Neuronal stem cell (in vitro differentiated cells): ENCODE measurements at places on chromosomes 2 and 18.

- no peak for DNase-seq
Observed at GRCh38 chr2:28185891-28186290, 206.8 kb upstream of the FOSL2 start.

DNA sequence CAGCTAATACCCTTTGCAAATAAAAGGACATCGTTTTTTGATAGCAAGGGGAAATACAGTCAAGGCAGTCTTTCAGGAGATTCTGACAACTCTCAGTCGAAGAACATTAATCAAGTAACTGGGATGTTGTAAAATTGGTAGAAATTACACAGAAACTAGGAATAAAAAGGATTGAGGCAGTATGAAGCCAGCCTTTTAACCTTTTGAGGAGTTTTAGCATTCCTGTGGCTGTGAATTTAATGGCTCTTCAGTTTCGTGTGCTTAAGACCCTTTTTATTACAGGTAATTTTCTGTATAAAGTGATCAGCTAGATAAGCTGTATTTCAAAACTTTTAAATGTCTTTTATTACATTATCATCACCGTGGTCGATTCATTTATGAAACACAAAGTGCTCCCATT, 91.6 kb downstream of the ASXL3 start:
- no peak for DNase-seq

DNA sequence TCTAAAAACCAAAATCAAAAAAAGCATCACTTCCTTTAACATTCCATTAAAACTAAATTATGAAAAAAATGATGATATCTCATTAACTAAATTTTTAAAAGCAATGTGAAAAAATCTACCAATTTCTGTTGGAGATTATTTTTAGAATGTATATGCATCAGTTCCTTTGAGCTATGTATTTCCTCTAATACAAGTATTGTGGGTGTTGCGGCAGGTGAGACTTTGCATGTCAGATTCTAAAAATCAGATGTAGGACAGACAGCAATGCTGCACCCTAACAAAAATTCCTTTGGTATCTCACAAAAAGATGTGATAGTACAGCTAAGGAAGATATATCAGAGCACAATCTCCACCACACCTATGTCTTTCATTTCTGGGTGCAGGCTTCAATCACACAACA, 6.8 kb downstream of the MBD2 start:
- no peak for DNase-seq

DNA sequence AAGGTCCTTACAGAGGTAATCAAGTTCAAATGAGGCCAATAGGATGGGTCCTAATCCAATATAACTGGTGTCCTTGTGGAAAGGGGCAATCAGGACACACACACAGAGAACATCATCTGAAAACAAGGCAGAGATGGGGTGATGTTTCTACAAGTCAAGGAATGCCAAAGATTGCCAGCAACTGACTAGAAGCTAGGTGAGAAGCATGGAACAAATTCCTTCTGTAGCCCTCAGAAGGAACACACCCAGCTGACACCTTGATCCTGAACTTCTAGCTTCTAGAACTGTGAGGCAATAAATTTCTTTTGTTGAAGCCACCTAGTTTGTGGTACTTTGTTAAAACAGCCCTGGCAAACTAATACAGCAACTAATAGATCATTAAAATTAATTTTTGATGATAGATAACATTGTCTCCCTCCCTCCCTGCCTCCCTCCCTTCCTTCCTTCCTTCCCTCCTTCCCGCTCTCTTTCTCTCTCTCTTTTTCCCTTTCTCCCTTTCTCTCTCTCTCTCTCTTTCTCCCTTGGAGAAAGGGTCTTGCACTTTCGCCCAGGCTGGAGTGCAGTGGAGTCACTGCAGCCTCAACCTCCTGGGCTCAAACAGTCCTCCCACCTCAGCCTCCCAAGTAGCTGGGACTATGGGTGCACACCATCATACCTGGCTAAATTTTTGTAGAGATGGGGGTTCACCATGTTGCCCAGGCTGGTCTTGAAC, 10.3 kb upstream of the CD8A start:
- no peak for DNase-seq

DNA sequence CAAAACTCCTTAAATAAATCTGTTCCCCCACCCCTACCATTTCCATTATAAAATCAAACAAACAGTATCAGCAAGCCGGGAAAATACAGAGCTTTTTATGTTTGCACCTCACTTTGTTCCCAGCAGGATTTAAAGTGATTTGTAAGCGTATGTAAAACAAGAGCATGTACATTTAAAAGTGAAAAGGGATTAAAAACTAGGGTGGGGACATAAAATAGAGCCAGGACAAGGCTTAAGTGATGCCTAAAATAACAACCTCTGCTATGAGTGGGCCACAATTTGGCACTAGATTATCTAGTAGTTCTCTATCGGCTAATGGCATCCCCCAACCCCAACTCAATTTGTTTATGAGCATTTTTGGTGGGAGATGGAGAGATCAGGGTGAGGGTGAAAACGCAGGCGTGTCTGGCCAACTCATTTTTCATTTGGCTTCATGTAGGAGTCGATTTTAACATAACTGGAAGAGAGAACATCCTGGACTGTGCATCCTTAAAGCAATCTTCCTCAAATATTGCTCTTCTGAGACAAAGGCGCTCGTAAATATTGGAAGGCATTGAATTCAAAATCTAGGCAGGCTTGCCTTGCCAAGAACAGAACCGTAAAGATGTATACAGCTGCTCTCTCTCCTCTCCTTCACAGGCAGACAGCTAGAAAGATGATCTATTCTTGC, 34.5 kb upstream of the TSPYL6 start:
- no peak for DNase-seq

- DNase-seq = no peak
Observed at GRCh38 chr2:130749641-130750040, 5.7 kb upstream of the AMER3 start.
